ENCODE measurements at places on chromosomes 7 and 10. TPM values are rescaled to one million over a fixed set of nuclear protein-coding genes. Genes with fewer than 3 reads are reported as not detected.

DNA sequence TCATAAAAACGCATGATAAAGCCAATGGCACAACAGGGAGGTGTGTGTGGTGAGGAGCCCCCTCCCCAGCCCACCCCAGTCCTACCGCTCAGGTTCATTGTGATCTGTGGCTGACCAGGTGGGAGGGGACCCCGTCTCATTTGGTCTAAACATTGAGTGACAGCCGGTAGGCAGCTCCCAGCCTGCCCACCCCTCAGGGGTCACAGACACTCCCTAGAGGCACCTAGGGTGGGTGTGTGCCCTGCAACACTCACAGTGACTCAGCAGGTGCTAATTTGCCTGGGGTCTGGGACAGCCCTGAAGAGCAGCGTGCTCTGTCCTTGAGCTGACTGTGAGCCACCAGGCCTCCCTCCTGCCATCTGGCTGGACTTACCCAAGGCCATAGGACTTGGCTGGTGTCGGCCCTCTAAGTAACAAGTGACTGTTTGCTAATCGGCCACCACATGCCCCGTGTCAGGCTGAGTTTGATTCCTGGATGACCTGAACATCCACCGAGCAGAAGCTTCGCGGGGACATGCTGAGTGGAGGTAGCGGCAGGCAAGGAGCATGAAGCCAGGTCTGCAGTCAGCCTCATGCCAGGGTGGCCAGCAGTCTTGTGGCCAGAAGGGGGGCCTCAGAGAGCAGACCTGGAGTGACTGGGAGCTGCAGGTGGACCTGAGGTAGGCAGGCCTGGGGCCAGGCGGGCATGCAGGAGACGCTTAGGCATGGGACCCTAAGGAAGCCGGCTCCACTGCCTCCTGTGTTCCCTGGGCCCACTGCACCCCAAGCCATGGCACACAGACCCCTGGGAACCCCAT, 282.3 kb upstream of the SHH start:
- no peak for DNase-seq

Gene NPSR1
- not detected for polyA plus RNA-seq

DNA sequence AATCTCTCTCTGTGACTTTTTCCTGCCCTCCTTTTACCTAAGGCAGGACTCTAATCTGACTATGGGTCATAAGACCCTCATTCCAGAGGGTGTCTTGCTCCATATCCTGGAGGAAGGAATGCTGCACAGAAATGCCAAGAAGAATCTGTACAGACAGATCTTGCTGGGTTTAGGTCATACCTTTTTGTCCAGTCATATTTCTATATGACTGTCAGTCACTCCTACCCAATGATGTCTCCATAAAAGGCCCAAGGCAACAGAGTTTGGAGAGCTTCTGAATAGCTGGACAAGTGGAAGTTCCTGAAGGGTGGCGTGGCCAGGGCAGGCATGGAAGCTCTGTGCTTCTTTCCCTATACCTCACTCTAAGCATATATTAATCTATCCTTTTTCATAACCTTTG, 47.5 kb downstream of the FEZF1 start:
- DNase-seq, result no peak

GRCh38 chr7:141097430-141097829, 23.6 kb downstream of the TMEM178B start:
- DNase-seq, result no peak

DNA sequence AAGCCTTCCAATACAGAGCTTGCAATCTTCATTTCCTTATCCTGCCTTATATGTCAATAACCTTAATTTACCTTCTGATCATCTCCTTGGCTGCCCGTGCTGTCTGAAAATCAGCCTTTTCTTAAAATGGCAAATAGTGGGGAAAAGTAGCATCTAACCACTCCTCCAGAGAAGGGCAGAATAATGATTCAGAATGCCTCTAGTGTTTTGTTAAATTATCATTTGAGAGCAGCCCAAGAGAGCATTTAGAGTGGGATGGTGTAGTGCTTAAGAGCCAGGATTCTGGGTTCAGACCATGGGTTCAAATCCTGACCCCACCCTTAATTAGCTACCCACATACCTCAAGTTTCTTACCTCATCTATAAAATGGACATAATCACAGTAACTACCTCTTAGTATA, 4.6 kb upstream of the TMEM139 start:
- DNase-seq, result no peak

- DNase-seq, result no peak
These were observed 166.1 kb downstream of the GRK5 start for GRCh38 chr10:119373294-119374102.

DNA sequence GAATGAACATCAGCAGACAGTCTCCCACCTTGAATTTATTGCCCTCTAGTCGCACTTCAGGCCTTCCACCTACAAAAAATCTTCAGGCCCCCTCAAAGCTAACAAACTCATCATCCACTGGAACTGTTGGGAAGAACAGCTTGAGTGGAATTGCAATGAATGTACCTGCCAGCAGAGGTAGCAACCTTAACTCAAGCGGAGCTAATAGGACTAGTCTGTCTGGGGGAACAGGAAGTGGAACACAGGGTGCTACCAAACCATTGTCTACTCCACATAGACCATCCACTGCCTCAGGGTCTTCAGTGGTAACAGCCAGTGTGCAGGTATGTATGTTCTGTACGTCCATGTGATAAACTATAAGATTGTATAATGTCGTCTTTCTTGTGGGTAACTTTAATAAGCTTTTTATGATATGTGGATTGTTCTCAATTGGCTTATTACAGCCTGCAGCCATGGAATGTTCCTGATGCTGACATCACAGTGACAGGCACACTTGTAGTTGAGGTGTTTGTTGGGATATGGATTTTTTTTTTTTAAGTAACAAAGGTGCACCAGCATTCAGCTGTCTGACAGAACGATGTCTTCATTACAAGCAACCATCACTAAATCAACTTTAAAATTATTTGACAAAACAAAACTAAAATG, 53.3 kb downstream of the UBN2 start:
- DNase-seq, result no peak
